ENCODE measurements at places on chromosomes 16 and 17.

GRCh38 chr17:72976971-72977770, 115.3 kb downstream of the SLC39A11 start:
- peak; percentile 26 for DNase-seq

DNA sequence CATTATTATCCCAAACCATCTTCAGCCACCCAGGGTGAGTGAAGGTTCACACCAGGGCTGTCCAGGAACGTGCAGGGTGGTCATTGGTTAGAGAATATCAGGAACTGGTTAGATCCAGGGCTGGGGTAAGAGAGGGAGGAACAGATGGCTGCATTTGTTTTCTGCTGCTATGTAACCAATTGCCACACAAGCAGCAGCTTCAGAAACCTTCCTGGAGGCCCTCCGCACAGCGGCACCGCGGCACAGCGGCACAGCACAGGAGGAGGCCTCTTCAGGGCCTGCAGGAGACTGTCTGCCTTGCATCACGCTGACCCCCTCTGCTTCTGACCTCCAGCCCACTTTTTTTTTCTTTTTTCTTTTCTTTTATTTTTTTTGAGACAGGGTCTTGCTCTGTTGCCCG, 86.1 kb downstream of the KCNJ12 start:
- no peak for DNase-seq

DNA sequence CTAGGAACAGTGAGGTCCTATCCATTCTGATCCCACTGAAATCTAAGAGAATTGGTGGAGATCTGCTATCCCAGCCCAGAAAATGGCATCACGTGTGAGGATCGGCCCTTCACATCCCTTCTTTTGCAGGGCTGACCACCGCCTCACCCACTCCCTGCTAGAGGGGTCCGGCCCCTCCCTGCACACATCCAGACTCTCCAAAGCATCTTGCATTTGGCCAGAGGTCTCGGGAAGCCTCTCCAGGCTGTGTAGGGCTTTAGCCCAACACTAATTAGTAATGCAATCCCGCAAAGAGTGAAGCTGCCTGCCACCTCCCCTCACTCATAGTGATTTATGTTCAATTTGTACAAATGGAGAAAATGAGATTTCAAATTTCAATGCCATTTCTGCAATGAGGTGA, 434.4 kb upstream of the ZFHX3 start:
- no peak for DNase-seq

DNA sequence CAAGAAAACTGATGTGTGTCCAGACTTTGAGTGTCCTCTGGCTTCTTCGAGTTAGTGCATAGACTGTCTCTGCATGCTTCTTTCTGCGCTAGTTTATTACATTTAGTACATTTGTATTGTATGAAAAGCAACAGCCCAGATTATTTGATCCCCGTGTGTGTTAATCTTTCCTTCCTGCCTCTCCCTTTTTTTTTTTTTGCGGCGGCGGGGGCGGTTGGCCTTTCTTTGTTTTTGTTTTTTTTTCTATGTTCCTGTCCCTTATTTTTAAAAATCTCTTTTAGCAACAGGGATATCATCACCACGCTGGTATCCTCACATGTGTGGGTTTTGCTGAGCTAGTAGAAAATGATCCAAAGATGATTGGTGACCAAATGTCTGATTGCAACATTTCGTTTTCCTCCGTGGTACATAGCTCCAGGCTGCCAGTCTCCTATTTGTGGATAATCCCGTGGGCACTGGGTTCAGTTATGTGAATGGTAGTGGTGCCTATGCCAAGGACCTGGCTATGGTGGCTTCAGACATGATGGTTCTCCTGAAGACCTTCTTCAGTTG, 9.4 kb downstream of the SCPEP1 start:
- DNase-seq, result no peak

GRCh38 chr17:27463235-27463677, 7.0 kb downstream of the KSR1 start:
- no peak for DNase-seq

- no peak for DNase-seq
Measured at GRCh38 chr16:79265196-79265595, 335.3 kb downstream of the MAF start.

DNA sequence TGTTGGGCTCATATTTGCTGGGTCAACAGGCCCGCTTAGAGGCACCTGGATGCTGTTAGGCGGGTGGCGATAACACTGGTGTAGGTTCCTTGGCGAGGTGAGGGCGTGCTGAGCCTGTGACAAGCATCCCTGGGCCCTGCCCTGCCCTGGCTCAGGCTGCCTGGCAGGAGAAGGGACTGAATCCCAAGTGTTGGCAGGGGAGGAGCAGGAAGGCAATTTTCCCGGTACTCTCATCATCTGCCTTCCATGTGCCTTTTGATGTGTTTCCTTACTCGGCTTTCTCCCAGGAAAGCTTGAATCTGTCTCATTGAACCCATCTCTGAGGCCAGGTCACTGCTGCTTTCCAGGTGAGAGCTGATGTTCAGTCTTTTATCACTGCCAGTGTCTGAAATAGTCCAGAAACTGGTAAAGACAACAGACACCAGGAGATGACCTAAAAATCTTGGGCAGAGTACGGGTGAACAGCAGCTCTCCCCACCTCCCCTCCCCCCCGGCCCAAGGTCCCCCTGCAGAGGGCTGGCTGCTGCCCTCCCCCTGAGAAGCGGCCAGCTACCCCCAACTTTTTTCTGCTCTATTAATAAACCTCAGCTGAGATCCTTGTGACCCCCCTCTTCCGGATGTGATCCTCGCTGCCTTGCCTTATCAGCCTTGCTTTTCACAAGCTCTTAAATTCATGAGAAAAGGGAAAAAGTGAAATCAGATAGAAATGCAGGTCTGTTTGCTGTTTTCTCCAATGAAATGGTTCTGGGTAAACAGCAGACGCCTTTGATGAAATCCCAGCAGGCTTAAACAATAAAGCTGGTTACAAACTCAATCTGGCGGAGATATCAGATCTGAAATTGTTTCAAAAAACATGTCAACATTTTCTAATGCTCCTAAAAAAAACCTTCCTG, 29.0 kb downstream of the RTN4RL1 start:
- no peak for DNase-seq

DNA sequence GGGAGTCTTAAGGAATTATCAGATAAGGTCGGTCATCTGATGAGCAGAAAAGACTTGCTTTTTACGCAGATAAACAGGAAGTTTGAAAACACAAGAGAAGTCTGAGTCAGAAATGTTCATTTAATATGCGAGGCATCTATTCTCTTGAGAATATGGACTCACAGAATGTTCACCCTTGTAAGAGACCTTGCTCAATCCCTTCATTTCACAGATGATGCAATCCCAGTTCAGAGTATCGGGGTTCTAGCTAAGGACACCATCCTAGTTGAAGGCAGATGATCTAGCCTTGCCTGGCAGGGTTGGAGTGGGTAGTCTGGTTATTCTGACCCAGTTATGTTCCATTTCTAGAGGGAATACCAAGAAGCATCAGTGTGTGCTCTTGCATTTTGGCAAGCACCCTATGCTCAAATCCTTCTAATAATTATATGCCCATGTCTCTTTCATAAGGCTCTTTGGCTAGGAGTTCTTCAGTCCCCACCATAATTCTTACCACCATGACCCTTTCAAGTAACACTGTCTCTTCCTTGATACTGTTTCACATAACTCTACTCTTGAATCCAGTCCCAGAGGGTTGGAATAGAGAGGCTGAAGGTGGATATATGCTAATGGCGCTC, 42.5 kb downstream of the YPEL2 start:
- DNase-seq, result no peak

DNA sequence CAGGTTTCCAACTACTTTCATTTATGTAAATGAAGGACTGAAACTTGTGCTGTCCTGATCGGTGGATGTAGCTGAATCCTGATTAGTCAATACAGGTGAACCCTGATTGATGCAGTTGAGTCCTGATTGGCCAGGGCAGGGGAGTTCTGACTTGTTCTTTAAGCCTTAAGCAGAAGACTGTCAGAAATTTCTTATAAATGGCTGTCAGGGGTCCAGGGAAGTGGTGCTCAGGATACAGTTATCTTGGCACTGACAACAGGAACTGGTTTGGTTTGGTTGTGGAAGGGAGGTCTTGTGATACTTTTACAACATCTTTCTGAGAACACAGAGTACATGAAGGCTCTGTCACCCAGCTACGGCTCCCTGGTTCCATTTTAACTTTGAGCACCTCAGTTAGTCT, 132.1 kb downstream of the KCNJ12 start:
- no peak for DNase-seq

- DNase-seq, result peak; percentile 80
Measured at GRCh38 chr16:54193665-54194333, 92.8 kb downstream of the IRX3 start.

GRCh38 chr17:33519692-33520091, 226.6 kb upstream of the ASIC2 start:
- DNase-seq, result no peak

- DNase-seq, result no peak
Measured at GRCh38 chr16:13521356-13521755, 398.6 kb upstream of the ERCC4 start.

DNA sequence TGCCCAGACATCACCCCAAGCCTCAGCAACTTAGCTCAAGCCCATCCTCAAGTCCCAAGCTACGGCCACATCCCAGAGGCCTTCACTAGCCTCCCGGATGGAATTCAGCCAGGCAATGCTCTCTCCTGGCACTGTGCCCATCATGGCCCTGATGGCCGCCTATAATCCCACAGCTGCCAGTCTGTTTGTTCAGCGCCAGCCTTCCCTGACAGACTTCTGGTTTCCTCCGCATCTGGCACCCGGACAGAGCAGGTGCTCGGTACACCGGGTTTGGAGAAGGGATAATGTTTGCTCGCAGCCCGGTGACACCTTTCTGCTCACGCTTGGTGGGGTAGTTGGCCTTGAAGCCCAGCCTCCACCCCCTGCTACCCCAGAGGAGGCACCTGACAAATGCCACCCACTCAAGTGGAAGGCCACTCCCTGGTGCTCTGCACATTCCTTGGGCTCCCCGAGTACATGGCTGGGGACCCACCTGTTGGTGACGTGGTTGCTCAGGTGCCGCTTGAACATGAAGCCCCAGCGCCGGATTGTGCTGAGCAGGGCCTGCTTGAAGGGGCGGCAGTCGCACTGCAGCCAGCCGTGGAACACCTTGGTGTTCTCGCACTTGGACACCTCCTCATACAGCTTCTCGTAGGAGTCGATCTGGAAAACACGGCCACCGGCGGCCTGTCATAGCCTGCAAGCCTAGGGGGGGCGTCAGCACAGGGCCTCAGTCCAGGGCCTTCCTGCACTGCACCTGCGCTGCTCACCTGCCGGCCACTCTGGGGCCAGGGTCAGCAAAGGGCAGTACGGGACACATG, 47.1 kb downstream of the DNAH17 start:
- no peak for DNase-seq

DNA sequence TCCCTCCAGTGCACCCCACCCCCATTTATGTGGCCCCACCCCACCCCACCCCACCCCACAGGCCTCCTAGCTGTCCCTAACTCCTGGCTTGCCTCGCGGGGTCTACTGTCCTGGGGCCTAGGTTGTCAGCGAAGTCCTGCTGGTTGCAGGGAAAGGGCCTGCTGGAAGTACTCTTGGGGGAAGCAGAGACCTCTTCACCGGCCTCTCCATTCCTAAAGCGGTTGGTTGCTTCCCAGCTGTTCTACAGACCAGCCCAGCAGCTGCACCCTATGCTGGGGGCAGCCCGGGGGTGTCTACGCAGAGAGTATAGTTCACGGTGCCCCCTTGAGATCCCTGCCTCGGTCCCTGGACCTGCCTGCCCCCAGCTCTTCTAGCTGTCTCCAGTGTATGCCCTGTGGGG, 56.2 kb downstream of the BAIAP2 start:
- DNase-seq, result no peak

GRCh38 chr17:79926142-79926604, 86.9 kb upstream of the CBX4 start:
- DNase-seq, result no peak

GRCh38 chr16:67406111-67406971, 9.9 kb downstream of the ZDHHC1 start:
- no peak for DNase-seq

DNA sequence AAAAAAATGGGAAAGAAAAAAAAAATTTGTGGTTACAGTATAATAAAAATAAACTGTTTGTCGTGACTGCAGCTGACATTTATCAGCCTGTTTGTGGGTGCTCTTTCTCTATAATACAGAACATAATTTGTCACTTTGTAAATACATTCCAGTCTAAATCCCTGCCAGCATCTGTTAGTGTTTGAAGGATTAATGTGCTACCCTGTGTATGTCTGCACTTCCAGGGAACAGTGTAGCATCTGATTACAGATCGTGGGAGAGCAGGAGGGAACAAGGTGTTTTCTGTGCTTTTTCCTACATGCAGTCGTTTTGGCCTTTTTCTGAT, 265.1 kb downstream of the WWOX start:
- DNase-seq, result no peak

DNA sequence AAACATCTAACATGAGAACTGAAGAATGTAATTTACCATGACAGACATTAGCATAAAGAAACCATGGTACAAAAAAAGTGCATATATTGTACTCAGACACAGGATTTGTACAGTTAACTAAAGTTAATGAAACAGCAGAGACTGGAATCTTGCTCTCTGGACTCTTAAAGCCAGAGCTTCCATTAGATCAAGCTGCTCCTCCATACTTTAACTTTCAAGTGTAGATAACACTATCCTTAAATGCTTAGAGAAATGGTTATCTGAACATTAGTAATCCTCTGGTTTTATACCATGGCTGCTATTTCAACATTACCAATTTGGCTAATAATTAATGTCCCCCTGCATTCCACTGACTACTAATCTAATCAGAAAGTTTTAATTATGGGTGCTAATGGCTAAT, 3.1 kb downstream of the NUDT21 start:
- DNase-seq, result no peak

GRCh38 chr17:75821552-75821951, 22.7 kb downstream of the UNC13D start:
- no peak for DNase-seq

DNA sequence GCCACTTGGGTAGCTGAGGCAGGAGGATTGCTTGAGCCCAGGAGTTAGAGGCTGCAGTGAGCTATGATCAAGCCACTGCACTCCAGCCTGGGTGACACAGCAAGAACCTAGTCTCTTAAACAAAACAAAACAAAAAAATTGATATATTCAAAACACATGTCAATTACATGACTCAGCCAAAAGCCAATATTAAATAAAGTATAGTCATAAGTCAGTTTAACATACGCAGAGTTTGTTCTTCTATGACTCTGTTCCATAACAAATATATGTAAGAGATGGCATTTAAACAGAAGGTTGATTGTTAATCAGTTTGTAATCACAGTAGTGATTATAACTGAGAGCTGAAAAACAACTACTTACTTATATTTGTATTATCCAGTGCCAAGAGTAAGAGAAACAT, 106.5 kb downstream of the CDH8 start:
- DNase-seq, result no peak

Data from GM20000 (cell line).